ENCODE measurements at places on chromosomes 6 and 20.

- no peak for DNase-seq
Observed at GRCh38 chr20:20972490-20972889, 133.7 kb downstream of the LINC00237 start.

DNA sequence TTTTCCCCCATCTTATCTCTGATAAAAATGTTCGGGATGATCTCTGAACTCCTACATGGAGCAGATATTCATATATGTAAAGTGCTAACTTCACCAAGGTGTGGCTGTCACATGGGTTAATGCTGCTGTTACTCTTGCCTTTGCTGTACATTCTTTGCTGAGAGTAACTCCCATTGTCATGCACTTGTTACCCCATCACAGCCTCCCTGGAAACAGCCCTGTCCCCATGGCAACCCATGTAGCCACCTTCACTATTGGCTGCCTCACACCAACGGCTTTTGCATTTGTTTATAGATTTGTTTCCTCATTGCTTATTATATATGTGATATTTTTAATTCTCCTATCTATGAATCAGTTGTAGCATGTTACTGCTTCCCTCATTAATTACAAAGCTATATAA is 17.3 kb upstream of the IBTK start:
- DNase-seq, result no peak

GRCh38 chr6:3317741-3318211 is 59.0 kb downstream of the PSMG4 start:
- no peak for DNase-seq

GRCh38 chr6:63807056-63807455 is 171.5 kb downstream of the PHF3 start:
- DNase-seq, result no peak

- no peak for DNase-seq
Observed at GRCh38 chr6:139287868-139288267, 3.9 kb downstream of the TXLNB start.

- DNase-seq, result no peak
Observed at GRCh38 chr20:32209850-32210605, 2.3 kb downstream of the POFUT1 start.

GRCh38 chr6:152164957-152165356 is 357.5 kb downstream of the ESR1 start:
- DNase-seq, result no peak

DNA sequence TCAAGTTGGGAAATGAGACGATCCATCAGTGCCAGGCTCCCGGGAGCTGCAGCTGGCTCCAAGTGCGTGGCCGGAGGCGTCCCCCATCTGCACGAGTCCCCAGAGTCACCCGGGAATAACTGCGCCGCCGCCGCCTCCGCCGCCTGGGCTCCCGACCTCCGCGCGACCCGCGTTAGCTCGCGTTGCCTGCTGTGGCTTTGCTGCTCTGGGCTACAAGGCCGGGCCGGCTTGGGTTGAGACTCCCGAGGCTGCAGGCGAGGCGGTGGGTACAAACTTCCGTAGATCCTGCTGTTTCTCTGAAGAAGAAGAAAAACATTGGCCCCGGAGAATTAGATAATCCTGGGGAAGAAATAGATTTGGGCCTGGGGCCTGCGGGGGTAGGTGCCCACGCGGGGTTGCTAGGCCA is 7.4 kb upstream of the LAMP5 start:
- no peak for DNase-seq

GRCh38 chr20:258963-259362 is 1.4 kb downstream of the DEFB132 start:
- no peak for DNase-seq

- no peak for DNase-seq
Observed at GRCh38 chr20:58537831-58538230, 22.6 kb upstream of the APCDD1L start.

GRCh38 chr6:37491171-37491829 is 8.4 kb downstream of the CCDC167 start:
- DNase-seq, result no peak

- DNase-seq, result no peak
Observed at GRCh38 chr6:156347246-156347645, 429.9 kb upstream of the ARID1B start.

- no peak for DNase-seq
Observed at GRCh38 chr6:97645757-97646156, 362.7 kb upstream of the MMS22L start.

- no peak for DNase-seq
Observed at GRCh38 chr6:30703011-30703410, 12.2 kb upstream of the NRM start.

DNA sequence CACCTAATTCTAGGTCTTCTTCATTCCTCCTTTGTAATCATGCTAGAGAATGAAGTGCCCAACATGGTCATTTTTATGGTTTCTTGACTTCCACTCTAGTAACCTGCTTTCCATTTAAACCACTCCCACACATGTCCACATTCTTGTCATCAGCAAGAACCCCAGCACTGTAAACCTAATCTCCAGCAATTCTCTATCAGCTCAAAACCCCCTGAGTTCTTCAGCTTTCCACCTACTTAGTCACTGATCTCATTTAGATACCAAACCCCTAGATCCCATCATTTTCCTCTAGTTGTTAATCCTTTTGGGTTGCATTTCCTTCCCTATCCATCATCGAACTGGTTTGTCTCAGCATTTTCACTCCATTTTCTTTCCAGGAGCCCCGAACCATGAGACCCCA is 49.7 kb downstream of the GOPC start:
- DNase-seq, result no peak

- DNase-seq, result no peak
Observed at GRCh38 chr6:124854338-124854922, 107.8 kb upstream of the RNF217 start.

DNA sequence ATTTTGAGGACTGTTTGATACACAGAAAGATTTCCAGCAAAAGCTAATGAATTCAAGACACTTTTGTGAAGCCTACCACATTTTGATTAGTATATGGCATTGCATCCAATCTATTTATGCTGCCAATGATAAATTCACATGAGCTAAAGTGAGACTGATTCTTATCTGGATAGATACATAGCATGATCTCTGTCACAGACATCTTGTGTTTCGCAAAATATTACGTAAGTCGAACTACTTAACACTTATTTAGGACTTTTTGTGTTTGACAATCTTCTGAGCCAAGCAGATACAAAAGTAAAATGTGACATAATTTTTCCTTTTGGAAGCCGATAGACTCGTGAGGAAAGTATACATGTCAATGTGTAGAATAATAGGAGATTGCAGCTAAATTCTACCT is 251.6 kb downstream of the HACE1 start:
- DNase-seq, result no peak
